NCI-H82 (cell line): ENCODE measurements at places on chromosomes 3 and 15.

DNA sequence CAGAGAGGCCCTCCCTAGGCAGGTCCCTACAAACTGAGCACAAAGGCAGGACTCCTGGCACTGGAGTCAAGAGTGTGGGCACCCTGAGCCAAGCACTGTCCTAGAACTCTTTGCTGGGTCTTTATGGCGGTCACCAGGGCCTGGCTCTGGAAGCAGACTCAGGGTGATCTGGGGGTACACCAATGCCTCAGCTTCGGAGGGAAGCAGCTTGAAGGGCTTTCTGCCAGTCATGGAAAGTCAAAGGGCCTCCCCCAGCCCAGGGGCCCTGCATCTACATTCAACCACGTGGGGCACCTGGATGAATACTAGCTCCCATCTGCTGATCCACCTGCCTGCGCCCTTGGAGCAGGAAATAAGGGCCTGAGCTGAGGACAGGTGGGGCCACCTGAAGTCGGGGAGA is 7.4 kb downstream of the EPB42 start:
- DNase-seq, result no peak

DNA sequence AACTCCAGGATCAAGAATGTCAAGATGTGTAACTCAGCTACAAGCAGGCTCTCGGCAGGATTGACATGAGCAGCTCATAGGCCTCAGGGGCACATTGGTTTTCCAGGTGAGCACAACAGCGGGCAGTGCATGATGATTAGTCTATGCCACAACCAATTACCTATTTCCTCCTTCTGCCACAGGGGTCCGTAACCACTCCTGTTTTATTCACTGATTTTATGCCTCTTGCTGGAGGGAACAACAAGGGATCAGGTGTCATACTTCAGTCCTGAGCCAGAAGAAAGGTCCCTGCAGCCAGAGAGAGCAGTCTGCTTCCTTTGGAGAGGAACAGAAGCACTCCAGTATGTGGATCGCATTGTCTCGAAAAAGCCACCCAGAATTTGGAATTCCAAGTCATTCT is 35.1 kb upstream of the PTPRG start:
- no peak for DNase-seq

- no peak for DNase-seq
These were observed 11.6 kb downstream of the FAM162A start for GRCh38 chr3:122395582-122395981.

GRCh38 chr3:100005665-100006393 is 108.5 kb downstream of the FILIP1L start:
- peak; percentile 13 for DNase-seq

GRCh38 chr3:8371085-8371551 is 130.5 kb upstream of the LMCD1 start:
- DNase-seq, result peak; percentile 57

GRCh38 chr3:128804017-128804810 is 75.2 kb upstream of the ACAD9 start:
- DNase-seq, result no peak

- no peak for DNase-seq
These were observed 15.7 kb downstream of the PDIA5 start for GRCh38 chr3:123082370-123083065.

- no peak for DNase-seq
These were observed 111.9 kb downstream of the IGF1R start for GRCh38 chr15:98760112-98760826.

GRCh38 chr3:178422406-178422805 is 113.8 kb upstream of the KCNMB2 start:
- peak; percentile 10 for DNase-seq

GRCh38 chr3:166809520-166809919 is 570.6 kb downstream of the ZBBX start:
- DNase-seq, result no peak

- peak; percentile 46 for DNase-seq
These were observed 7.6 kb upstream of the ISL2 start for GRCh38 chr15:76328958-76329357.

DNA sequence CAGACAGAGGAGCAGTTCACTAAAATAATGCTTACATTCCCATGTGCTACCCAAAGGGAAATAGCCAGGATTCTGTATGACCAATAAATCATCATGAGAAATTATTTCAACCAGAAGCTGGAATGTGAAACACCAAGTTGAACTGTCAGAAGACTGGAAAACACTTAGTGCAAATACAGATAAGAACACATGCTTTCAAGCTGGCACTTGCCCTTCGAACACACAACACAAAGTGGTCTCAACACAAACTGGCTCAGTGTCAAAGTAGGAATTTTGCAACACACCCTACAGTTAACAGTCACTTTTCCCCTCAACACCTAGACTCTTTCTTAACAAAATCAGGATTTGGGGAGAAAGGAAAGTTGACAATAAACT is 1.3 kb downstream of the FSD2 start:
- no peak for DNase-seq

- no peak for DNase-seq
These were observed 3.9 kb upstream of the UBL7 start for GRCh38 chr15:74464897-74465296.

DNA sequence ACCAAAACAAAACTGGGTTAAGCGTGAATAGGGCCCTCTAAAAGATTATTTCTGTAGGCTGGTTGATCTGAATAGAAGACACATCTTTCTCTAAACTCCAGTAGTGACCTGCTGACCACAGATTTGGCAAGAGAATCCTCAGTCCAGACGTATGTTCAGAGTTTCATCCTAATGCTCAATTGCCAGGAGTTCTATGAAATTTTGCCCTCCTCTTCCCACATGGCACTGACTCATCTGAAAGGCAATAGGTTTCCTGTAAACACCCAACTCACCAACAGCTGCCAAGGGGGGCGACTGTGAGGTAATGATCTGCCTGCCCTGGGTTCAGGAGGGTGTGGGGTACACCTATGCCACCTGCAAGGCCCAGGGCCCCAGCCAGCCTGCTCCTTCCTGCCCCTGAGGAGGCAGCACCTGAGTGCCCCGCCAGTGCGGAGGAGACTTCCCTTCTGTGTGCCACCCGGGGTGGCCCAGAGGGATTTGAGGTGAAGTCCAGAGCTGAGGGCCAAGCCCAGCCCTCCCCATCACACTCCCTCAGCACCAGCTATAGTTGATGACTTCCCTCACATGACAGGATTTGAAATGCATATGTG is 8.4 kb upstream of the PLA2G4D start:
- no peak for DNase-seq

GRCh38 chr3:133573629-133574194 is at the start of gene CDV3:
Gene CDV3, plus strand, starts transcription at chr3:133573686. Its CDS starts 359 bp downstream, at chr3:133574045.
- no peak for DNase-seq

DNA sequence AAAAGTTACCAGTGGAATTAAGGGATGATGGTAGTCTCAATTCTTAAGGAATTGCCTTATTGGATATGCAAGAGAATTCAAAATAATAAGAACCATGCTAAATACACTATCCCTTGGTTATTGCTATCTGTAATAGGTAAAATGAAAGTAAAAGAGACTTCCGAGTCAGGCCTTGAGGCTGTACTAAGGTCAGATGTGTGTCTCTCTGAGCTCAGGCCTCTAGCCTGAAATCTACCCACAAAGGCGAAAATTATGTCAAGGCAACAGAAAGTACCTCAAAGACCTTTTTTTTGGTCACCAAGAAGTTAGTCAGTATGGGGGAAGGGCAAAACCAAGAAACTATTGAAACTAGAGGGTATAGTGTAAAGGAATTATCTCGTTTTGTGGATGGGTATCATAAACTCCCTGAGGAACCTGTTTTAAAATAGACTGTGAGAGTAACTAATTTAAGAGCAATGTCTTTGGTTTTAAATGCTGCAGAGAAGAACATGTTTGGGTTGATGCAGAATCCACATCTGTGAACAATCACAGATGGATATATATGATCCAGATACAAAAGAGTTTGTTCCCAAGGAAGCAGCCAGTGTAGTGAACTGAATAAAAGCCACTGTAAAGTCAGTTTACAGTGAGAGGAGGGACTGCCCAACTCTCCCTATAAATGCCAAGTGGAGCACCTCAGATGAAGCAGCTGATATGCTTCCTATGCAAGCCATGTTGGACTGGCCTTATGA is 382.3 kb upstream of the SEMA6D start:
- no peak for DNase-seq

- no peak for DNase-seq
These were observed 2.9 kb downstream of the SLC22A13 start for GRCh38 chr3:38268522-38268921.

GRCh38 chr15:90240856-90241255 is 6.8 kb downstream of the GDPGP1 start:
- DNase-seq, result no peak

DNA sequence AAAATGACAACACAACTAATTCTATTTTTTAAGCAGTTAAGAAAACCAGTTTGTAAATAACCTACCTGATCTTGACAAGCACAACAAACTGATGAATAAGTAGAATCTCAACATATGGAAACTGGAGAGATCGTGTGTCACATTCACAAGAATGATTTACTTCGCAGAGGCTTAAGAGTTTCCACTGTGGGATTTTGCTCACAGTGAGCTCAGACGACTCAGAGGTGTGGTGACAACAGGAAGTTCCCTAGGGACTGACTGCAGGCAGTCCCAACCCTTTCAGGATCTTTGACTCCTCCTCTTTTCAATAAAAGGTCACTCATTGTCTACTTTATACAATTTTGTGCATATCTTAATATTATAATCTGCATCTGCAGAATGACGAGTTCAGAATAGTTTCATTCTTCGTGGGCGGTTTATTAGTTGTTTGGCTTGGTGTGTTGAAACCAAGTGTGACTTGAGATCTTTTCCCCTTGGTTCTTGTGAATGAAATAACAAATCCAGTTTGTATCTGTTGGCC is at the start of gene LIPH:
Gene LIPH, minus strand, starts transcription at position 231 of the 520 bp plus-strand sequence. Its CDS starts 117 bp downstream, at position 114.
- peak; percentile 88 for DNase-seq

GRCh38 chr3:18559331-18559842 is 134.2 kb upstream of the SATB1 start:
- DNase-seq, result peak; percentile 73

DNA sequence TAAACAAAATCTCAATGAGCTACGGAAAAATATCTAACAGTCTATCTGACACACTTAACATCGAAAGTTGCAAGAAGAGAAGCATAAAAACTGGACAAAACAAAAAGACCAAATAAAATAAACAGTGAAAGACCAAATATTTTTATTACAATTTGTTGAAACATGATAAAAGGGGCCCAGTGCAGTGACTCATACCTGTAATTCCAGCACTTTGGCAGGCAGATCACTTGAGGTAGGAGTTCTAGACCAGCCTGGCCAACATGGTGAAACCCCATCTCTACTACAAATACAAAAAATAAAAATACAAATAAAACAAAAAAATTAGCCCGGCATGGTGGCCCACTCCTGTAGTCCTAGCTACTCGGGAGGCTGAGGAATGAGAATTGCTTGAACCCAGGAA is 914.0 kb upstream of the ALCAM start:
- DNase-seq, result no peak

- DNase-seq, result no peak
These were observed 454.7 kb upstream of the ADAMTS9 start for GRCh38 chr3:65142456-65142855.

GRCh38 chr3:154164387-154164786 is 43.2 kb downstream of the ARHGEF26 start:
- no peak for DNase-seq

GRCh38 chr3:164845739-164846138 is 232.6 kb downstream of the SI start:
- no peak for DNase-seq

DNA sequence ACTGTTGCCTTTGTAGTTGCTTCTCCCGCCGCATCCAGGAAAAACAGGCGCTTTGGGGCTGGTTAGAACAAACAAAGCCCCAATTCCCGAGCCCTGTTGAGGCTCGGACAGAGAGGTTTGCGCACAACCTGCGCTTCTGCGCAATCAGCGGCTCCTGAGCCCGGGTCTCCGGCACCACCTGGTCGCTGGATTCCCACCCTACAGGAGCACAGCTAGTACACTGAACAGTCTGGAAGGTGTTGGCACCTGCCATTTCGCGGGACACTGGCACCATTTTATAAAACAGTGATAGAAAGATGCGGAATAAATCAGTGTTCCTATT is 13.8 kb downstream of the ZIC4 start:
- DNase-seq, result peak; percentile 67

GRCh38 chr3:105304487-105304886 is 62.2 kb upstream of the ALCAM start:
- DNase-seq, result no peak

- DNase-seq, result no peak
These were observed 11.0 kb downstream of the GABPB1 start for GRCh38 chr15:50344006-50344464.

GRCh38 chr3:58474967-58475578 is 16.8 kb upstream of the KCTD6 start:
- peak; percentile 33 for DNase-seq

DNA sequence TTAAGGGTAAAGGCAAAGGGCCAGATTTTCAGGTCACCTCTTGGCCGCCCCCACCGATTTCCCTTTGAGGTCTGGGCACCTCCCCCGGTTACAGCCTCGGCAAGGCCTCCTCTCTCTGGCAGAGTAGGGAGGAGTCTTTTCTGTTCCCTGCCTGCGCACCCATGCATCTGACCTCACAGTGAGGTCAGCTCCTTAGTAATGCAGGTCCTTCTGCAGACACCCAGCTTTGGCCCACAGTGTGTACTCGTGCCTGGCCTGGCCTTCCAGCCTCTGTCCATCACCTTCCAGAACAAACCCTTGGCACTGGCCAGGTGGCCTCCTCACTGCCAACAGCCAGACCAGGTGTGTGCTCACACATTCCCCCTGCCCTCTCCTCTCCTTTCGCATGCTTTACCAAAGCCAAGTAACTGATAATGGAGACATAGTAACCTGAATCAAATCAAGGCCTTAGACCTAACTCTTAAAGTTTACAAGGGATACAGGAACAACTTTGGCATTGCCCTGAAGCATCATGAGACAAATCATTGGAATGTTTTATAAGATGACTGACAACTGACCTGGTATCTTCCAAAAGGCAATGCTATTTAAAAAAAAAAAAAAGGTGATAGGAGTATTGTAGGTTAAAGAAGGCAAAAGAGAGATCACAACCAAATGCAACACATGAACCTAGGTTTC is 61.3 kb downstream of the CORO2B start:
- no peak for DNase-seq

DNA sequence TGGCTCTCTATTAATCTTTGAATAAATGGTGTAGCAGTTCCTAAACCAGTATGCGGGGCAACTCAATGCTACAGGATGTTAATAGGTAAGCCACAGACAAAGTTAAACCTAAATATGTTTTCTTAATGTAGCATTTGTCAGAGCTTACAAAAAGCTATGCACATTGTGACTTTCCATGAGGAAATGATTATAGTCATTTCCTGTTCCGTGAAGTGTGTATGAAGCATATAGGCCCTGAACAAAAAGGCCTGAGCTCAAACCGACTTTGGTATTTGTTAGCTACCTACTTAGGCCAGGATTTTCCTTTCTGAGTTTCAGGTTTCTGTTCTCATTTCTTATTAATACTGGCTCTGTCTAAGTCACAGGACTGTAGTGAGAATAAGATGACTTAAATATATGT is 14.2 kb downstream of the ZNF80 start:
- no peak for DNase-seq

DNA sequence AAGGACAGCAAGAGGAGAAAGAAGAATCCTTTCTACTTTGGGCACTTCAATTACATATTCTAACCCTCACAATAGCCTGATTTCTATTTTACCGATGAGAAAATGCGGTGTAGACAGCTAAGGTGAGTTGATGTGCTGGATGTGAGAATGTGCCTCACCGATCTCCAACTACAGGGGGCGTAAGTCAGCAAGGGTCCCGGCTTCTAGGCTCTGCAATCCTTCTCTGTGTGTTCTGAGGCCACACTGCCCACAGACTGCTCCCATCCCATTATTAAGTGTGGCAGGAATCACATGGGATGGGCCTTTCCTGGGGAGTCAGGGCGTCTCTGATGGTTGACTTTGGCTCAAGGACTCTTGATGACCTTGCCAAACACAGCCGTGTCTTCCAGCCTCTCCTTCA is 23.6 kb upstream of the RPL35A start:
- peak; percentile 33 for DNase-seq

GRCh38 chr3:12922881-12923431 is 81.6 kb upstream of the RPL32 start:
- no peak for DNase-seq
